ENCODE measurements at places on chromosomes 3 and 15. TPM values are rescaled to one million over a fixed set of nuclear protein-coding genes. Genes with fewer than 3 reads are reported as not detected.
A peak's percentile ranks its signal among the peaks of the same experiment; 100 is the strongest.

Gene IGF2BP2
- polyA plus RNA-seq: 66.8 TPM

Gene HAPLN3
- 2.4 TPM for polyA plus RNA-seq

DNA sequence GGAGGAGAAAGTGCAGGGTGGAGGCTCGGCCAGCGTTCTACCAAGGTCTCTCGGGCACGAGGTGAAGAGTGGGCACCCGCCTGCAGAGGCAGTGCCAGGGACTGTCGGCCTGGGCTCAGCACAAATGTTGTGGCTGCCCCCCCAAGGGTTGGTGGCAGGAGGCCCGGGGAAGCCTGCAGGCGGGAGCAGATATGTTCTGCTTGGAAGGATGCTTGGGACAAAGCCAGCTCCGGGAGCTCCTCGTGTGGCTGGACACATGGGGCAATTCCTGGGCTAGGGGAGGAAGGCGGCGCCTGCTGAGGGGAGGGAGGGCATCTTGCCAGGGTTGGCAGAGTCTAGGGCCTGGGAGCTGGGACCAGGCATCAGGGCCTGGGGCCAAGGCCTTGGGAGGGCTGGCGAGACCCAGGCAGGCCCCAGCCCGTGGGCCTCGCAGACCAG lies 30.4 kb upstream of the FBLN2 start:
- H3K27ac ChIP-seq: no peak overlapping the region
- DNase-seq: no peak
- H3K27me3 ChIP-seq: peaks cover 8% of the 10 kb centered on the region
- no peak overlapping the region for H3K4me3 ChIP-seq

- no peak overlapping the region for H3K4me3 ChIP-seq
- peaks cover 69% of the 10 kb centered on the region for H3K4me1 ChIP-seq
- H3K27ac ChIP-seq: peak overlapping the region; percentile 42
- no peaks in the 10 kb centered on the region for H3K36me3 ChIP-seq
These were observed 3.5 kb downstream of the BCL2A1 start for GRCh38 chr15:79967298-79968182.

Data from left lung (tissue), 14 donors.